ENCODE measurements at places on chromosomes 7 and 10. TPM values are rescaled to one million over a fixed set of nuclear protein-coding genes. Genes with fewer than 3 reads are reported as not detected.

CRTAC1 gene
- 3.1 TPM for total RNA-seq

ZP3 gene
- 0.49 TPM for total RNA-seq

TSPAN33 gene
- under 0.01 TPM for total RNA-seq

KCND2 gene
- total RNA-seq = 0.16 TPM

SFXN2 gene
- 7.4 TPM for total RNA-seq

SPAM1 gene
- total RNA-seq = not detected

EGR2 gene
- under 0.01 TPM for total RNA-seq

CDK1 gene
- 33.7 TPM for total RNA-seq

AFAP1L2 gene
- 6.9 TPM for total RNA-seq

SEMA3C gene
- total RNA-seq = 0.16 TPM

MICU1 gene
- 28.0 TPM for total RNA-seq

ACHE gene
- total RNA-seq = 11.3 TPM

BUB3 gene
- total RNA-seq = 232 TPM

MYPN gene
- total RNA-seq = 0.16 TPM

TSPAN14 gene
- total RNA-seq = 164 TPM

AKR1D1 gene
- not detected for total RNA-seq

NAT16 gene
- not detected for total RNA-seq

RPEL1 gene
- not detected for total RNA-seq

AGBL3 gene
- 1.6 TPM for total RNA-seq

CFAP46 gene
- total RNA-seq = 0.82 TPM

FRMD4A gene
- total RNA-seq = 64.4 TPM

FFAR4 gene
- not detected for total RNA-seq

TMEM176A gene
- total RNA-seq = not detected

IGFBP3 gene
- 35.1 TPM for total RNA-seq

GSTO2 gene
- total RNA-seq = 0.31 TPM

OR6V1 gene
- total RNA-seq = not detected

ADAM12 gene
- total RNA-seq = 0.63 TPM

LRGUK gene
- 0.16 TPM for total RNA-seq

MMRN2 gene
- total RNA-seq = 292 TPM

SLC18A3 gene
- not detected for total RNA-seq

NPFFR1 gene
- not detected for total RNA-seq

ODAD2 gene
- total RNA-seq = 1.0 TPM

DLD gene
- 45.8 TPM for total RNA-seq

HMX2 gene
- total RNA-seq = not detected

HOXA11 gene
- 0.31 TPM for total RNA-seq

SGPL1 gene
- 10.2 TPM for total RNA-seq

MPP7 gene
- total RNA-seq = 10.6 TPM

PGAM2 gene
- total RNA-seq = not detected

MYL10 gene
- not detected for total RNA-seq

ADAP1 gene
- 4.3 TPM for total RNA-seq

SRGN gene
- total RNA-seq = 311 TPM
